ENCODE measurements at places on chromosomes 2 and 18.

- no peak for DNase-seq
Observed at GRCh38 chr18:6017171-6017570, 121.8 kb upstream of the TMEM200C start.

DNA sequence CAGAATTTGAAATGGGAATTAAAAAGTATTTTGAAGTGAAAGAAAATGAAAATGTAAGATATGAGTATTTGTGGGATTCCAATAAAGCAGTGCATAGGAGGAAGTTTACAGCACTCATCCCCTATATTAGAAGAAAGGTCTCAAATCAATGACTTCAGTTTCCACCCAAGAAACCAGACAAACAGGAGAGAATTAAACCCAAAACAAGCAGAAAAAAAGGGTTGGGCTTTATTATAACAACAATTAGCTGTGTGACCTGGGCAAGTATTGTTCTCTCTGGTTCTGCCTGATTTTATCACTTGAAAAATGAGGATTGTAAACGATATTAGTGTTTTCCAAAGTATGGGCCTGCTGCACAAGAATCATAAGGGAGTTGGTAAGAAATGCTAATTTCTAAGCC, 18.3 kb upstream of the LYPD6 start:
- DNase-seq: no peak

GRCh38 chr2:34234823-34235222, 635.7 kb upstream of the FAM98A start:
- DNase-seq: no peak

DNA sequence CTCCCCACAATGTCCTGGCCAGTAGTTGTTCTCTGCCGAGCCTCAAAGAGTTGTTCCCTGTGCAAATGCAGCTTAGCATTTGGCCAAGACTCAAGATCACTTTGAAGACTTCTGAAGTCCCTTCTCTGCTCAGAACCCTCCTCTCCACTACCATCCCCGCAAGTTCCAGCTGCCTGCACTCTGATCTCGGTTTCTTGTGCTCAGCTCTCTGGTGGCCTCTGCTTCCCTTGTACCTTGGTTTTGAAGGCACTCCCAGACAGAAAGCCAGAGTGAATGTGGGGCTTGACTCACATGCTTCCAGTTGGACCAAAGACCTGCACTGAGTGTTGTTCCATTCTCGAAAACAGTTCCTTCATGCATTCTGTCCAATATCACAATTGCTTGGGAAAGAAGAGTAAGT, 28.6 kb downstream of the CRACDL start:
- DNase-seq: no peak

DNA sequence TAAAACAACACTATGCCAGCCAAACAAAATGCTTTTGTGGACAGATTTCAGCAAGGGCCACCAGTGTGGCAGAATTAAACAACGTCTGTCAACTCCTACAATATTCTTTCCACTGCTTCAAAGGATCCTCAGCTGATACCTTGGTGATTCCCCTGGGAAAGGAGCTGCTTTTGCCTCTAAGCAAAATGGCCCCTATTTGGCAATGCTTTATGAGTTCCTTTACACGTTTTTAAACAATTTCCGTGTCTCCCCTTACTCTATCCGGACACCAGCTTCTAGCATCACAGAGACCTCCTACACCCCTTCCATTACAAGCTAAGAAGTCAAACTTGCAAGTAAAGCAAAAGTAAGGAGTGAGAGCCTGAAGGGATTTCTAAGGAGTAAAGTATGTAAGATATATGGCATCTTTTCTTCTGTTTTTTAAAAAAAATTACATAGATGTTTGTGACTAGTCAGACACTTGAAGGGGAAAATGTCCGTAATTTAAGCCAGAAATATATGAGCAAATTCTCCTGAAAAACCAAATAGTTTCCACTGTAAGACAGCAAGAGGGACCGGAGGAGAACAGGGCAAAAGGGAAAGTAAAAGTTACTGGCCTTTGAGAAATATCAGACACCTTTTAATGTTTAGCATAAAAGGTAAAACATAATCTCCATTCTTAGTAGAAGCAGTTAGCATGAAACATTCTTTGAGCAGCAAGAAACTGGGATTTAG, 1.9 kb downstream of the SOS1 start:
- no peak for DNase-seq

GRCh38 chr2:25201265-25201664, 32.9 kb upstream of the POMC start:
- no peak for DNase-seq

DNA sequence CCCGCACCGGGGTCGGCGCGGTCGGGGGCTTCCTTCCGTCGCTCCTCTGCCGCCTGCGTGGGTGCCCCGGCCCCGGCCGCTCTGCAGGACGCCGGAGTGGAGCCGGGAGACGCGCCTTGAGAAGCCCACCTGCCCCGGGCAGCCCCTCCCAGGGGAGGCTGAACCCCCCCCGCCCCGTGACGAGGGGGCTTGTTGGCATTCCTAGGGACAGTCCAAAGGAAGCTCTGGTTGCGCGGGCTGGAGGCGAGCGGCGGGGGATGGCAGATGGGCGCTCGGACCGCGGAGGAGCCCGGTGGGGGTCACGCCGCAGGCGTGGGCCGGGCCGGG, 133.5 kb upstream of the MGAT5 start:
- peak; percentile 56 for DNase-seq

- DNase-seq: no peak
Observed at GRCh38 chr2:226423498-226423960, 376.1 kb downstream of the IRS1 start.

DNA sequence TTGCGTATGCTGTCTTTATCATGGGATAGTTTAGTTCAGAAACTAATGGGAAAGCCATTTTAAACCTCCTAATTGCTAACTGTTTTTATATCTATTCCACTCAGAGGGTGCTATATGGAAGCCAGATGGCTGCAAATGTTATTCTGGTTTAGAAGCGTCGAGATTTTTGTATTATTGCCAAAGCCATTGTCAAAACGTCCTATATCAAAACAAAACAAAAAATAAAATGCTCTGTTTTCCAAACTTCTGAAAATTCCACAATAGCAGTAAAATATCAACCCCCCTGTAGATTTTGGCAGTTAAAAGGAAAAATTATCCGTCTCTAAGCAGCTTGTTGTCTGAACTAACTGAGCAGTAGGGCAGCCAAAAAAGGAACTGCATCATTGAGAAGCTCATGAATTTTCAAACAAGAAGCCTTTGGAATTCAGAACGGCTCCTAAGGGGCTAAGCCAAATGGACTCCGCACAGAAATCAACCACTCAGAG, 195.4 kb upstream of the CWC22 start:
- no peak for DNase-seq

Data from Right ventricle myocardium superior (tissue), 1 donor.